ENCODE measurements at places on chromosomes 1 and 21. TPM values are rescaled to one million over a fixed set of nuclear protein-coding genes. Genes with fewer than 3 reads are reported as not detected.

The MTARC2 gene
- 4.3 TPM for total RNA-seq

The NR1I3 gene
- total RNA-seq = not detected

The F13B gene
- not detected for total RNA-seq

The PROX1 gene
- total RNA-seq = 0.39 TPM

The PM20D1 gene
- 0.12 TPM for total RNA-seq

The ZDHHC18 gene
- 15.5 TPM for total RNA-seq

GRCh38 chr1:198147216-198147615, 9.6 kb upstream of the NEK7 start:
- DNase-seq = no peak

DNA sequence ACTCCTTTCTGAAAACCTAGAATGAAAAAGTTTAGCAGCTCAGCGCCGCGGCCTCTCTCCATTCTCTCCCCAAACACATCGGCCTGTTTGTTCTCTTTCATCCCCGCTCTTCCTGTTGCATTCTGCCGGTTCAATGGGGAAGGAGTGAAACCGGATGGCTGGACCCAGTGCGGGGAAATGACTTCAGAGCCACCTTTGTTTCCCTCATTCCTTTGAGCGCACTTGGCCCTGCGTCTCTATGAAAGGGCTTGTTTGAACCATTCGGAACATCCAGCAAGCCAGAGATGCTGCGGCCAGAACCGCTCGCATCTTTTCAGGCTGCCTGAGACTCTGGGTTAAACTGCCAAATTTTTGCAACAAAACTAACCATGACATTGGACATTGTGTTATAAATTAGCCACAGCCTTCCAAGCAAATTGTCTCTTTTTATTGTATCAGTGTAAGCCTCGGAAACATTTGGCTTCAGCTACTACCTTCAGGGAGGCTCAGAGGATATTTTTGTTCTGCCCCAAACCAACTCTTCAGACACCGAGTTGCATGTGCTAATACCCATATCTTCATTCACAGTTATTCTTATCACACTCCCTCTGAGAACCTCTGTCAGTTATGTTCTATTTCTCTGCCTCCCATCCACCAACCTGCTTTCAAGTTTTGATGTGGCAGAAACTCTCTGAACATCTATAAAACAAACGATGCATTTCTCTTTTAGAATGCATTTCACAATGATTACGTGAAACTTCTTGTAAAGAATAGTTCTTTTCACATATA, 5.1 kb upstream of the OLIG1 start:
- peak; percentile 75 for DNase-seq

DNA sequence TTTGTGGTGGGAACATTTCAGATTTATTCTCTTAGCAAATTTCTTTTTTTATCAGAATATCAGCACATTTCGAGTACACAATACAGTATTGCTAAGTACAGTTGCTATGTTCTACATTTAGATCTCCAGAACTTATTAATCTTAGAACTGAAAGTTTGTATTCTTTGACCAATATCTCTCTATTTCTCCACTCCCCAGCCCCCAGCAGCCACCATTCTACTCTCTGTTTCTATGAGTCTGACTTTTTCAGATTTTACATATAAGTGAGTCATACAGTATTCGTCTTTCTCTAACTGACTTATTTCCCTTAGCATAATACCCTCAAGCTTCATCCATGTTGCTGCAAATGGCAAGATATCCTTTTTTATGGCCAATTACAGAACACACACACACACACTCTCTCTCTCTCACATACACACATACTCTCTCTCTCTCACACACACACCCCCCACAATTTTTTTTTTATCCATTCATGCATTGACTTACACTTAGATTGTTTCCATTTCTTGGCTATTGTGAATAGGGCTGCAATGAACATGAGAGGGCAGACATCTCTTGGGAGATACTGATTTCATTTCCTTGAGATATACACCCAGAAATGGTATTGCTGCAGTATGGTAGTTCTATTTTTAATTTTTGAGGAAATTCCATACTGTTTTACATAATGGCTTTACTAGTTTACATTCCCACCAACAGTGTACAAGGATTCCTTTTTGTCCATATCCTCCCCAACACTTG, 15.7 kb downstream of the RPTN start:
- DNase-seq = no peak

GRCh38 chr1:233473549-233474204, 140.2 kb upstream of the KCNK1 start:
- DNase-seq = no peak

- peak; percentile 71 for DNase-seq
These were observed at the start of gene TIAM1 for GRCh38 chr21:31343680-31344480. TIAM1 (minus strand) TSS chr21:31344261; CDS start chr21:31266972, 77,289 bp downstream.

- DNase-seq = no peak
These were observed 203.3 kb upstream of the IVNS1ABP start for GRCh38 chr1:185520188-185520920.

DNA sequence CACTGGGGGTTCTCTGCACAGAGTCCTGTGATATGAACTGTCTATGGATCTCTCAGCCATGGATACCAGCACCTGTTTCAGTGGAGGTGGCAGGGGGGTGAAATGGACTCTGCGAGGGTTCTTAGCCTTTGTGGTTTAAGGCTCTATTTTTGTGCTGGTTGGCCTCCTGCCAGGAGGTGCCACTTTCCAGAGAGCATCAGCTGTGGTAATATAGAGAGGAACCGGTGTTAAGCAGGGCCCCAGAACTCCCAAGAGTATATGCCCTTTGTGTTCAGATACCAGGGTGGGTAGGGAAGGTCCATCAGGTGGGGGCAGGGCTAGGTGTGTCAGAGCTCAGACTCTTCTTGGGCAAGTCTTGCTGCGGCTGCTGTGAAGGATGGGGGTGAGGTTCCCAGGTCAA, 330.0 kb upstream of the PLD5 start:
- no peak for DNase-seq

DNA sequence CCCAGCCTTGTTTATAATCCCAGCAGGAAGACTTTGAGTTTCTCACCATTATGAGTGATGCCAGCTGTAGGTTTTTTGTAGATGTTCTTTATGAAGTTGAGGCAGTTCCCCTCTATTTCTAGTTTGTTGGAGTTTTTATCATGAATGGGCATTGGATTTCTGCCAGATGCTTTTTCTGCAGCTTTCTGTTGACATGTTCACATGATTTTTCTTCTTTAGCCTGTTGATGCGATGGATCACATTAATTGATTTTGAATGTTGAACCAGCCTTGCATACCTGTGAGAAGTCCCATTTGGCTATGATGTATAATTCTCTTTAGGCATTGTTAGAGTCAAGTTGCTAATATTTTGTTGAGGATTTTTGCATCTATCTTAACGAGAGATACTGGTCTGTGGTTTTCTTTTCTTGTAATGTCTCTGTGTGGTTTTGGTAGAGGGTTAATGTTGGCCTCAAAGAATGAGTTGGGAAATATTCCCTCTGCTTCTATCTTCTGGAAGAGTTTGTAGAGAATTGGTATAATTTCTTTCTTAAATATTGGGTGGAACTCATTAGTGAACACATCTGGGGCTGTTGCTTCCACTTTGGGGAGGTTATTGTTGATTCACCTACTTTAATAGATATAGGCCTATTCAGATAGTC, 33.2 kb downstream of the ZBTB40 start:
- no peak for DNase-seq

DNA sequence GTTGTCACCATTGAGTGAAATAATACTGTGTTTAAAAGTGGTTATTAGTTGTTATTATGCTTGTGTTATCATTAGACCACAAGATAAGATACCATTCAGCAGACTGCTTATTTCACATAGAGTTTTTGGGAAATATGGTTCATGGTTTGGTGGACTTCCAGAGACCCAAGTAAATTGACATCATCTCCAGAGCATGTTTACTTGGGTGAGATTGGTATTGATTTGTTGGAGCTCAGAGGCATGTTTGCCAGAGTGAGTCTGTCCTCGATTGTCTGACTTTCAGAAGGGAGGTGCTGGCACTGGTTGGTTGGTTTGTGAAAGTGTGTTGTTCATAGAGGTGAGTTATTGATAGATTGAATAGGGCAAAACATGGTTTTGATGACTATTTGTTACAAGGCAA, 291.4 kb downstream of the TGFB2 start:
- DNase-seq = no peak

DNA sequence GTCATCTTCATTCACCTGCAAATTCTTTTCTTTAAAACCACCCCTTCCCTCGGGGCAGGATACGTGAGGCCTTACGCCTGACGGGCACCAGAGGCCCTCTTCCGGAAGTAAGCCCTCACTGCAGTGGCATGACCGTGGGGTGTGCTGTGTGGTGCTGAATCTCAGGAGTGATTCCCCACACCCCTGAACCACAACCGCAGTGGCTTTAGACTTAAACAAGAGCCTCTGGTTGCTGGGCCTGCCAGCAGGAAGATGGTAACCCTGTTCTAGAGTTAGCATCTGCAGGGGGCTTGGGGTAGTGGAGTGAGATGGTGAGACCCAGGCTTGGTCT, 12.1 kb downstream of the BSND start:
- DNase-seq = peak; percentile 59

GRCh38 chr1:61531716-61532115, 193.2 kb downstream of the TM2D1 start:
- no peak for DNase-seq

- DNase-seq = no peak
These were observed 67.3 kb downstream of the RHOU start for GRCh38 chr1:228802386-228803220.

DNA sequence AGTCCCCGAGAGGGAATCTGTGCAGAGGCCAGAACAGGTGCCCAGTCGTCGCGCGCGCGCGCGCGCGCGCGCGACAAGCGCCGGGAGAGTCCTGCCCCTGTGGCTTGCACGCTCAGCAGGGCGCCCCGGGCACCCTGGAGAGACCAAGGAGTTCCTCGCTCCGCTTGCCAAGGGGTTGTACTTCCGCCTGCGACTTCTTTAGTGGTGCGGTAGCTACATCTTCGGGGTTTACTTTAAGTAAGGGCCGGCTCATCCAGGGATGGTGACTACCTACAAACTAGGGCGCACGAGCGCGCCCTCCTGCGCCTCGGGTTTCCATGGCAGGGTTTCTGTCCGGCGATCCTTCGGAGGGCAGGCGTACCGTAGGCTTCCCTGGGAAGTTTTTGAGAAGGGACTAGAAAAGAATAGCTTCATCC, 1.4 kb downstream of the LHX4 start:
- peak; percentile 85 for DNase-seq

DNA sequence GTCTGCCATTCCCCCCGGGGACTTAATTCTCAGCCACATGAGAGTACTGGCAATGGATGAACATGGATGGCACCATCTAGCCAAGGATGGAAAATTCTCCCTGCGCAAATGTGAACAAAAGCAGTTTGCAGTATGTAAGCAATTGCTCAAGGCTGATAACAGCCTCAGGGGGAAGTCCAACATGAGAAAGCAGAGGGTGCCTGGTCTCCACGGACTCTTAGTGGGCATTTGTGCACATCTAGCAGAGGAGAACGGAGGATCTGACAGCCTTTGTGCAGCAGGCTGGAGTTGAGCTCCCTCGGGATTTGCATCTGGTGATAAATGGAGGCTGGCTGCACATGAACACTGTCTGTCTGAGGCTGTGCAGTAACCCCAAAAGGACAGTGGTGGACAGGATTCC, 13.9 kb upstream of the OLIG1 start:
- DNase-seq = no peak

DNA sequence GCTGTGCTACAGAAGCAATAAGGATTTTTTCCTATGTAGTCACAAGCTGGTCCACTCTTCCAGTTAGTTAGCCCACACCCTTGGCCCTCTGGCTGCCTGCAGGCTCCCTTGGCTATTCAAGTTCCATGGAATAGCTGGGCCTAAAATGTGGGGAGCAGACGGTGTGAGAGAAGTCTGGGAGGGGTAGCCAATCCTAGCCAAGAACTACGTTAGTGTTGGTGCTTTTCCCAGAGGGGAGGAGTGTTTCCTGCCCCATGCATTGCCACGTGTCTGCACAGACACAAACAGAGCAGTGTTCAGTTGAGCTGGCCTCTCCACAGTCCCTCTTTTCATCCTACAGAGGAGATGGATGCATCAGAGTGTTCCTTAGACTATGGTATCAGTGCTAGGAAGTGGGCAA, 59.0 kb upstream of the IPO9 start:
- DNase-seq = no peak

DNA sequence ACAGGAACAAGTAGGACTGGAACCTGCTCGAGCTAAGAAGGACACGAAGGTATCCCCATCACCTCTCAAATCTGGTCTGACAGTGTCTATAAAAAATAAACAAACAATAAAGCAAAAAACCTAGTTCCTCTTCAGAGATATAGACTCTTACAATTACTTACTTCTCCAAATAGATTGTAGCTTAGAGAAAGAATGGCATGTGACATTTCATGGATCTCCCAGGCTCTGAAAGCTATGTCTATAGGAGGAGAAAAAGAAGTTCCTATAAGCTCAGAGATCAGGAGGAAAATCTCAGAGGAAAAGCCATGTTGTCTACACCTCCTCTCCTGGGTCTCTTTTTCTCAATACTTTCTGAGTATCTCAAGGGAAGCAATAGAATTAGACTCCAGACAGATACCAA, 12.3 kb upstream of the OR10J5 start:
- DNase-seq = no peak

DNA sequence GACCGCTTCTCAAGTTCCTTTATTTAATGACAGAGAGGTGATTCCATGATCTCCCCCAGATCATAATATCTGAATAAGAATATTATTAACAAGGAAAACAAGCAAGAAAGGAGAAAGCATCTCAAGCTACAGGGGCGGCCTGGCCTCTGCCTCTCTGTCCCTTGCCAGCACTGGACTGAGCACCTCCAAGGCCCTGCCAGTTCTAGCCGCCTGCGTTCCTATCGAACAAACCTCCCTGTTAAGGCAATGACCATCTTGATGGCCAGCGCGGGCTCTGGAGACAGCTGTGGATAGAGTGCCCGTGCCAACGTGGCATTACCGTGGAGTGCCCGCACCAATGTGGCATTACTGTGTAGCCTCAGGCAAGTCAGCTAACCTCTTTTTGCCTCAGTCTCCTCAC, 84.8 kb downstream of the NPHP4 start:
- DNase-seq = no peak

GRCh38 chr1:171763764-171764163, 17.7 kb upstream of the METTL13 start:
- no peak for DNase-seq

DNA sequence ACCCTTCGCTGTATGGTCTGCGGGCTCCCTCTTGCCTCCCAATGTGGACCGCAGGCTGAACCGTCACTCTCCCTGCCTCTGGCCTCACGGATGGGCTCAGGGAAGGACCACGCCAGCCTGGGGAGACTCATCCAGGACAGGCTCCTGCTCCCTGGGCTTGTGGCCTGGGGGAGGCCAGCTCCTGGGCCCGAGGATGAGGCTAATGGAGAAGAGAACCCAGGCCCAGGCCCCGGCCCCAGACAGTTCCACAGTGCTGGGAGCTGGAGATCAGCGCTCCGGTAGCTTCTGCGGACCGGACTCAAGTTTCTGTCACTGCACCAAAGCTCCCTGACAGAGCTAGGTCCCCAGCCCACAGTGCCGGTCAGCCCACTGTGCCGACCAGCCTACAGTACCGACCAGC, 13.4 kb upstream of the PLEKHG5 start:
- no peak for DNase-seq

Measured in GM23338 (cell line).